ENCODE measurements at places on chromosomes 12 and 14.

- no peak for DNase-seq
These were observed 2.1 kb downstream of the CATSPERB start for GRCh38 chr14:91729756-91730155.

DNA sequence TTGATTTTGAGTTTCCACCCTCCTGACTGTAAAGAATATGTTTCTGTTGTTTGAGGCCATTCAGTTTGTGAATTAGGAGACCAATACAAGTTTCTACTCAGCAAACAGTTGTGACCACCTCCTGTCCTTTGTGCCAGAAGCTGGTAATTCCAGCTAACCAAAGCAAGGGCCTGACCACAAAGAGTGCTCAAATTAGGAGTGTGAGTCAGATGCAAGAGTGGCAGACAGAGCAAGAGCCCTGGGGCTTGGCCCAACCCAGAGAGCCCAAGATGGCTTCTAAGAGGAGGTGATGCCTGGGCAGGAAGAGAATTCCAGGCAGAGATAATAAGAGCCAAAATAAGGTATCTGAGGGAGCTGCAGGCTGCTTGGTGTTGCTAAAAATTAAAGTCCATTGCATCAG, 77.7 kb upstream of the C14orf132 start:
- DNase-seq, result no peak

- no peak for DNase-seq
These were observed 20.4 kb upstream of the SMOC1 start for GRCh38 chr14:69858801-69859200.

GRCh38 chr12:75390156-75390898, 562 bp upstream of the GLIPR1L2 start:
- no peak for DNase-seq

DNA sequence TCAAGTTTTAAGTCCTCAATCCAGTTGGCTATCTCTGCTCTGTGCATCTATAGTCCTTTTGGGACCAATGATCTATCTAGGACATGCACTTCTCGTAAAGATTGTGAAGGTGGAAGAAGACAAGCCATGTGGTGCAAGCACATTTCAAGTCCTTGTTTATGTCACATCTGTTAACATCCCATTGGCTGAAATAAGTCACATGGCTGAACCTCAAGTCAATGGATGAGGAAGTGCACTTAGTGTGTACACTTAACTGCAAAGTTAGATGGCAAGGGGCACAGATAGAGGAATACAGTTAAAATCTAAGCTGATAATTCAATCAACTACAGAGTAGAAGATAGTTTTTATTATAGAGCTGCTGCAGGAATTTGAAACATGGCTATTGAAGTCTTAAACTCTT, 362.8 kb upstream of the TBX3 start:
- no peak for DNase-seq

- DNase-seq, result no peak
These were observed 729.5 kb upstream of the LMO3 start for GRCh38 chr12:17335487-17335886.

DNA sequence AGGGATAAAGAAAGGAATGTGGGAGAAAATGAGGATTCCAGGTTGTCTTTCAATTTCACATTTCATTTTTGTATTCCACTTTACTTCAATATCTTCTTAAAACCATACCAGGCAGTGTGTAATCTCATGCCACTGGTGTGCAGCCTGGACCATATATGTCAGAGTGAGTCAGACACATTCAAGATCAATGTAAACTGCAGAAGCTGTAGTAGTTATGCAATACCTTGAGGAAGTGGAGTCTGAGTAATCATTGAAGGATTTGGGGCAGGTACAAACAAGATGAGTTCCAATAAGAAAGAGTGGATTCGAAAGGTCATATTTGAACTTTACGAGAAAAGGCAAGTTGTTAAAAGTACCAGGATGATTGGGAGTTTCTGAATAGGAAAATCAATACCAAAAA, 14.1 kb downstream of the PLCZ1 start:
- no peak for DNase-seq

DNA sequence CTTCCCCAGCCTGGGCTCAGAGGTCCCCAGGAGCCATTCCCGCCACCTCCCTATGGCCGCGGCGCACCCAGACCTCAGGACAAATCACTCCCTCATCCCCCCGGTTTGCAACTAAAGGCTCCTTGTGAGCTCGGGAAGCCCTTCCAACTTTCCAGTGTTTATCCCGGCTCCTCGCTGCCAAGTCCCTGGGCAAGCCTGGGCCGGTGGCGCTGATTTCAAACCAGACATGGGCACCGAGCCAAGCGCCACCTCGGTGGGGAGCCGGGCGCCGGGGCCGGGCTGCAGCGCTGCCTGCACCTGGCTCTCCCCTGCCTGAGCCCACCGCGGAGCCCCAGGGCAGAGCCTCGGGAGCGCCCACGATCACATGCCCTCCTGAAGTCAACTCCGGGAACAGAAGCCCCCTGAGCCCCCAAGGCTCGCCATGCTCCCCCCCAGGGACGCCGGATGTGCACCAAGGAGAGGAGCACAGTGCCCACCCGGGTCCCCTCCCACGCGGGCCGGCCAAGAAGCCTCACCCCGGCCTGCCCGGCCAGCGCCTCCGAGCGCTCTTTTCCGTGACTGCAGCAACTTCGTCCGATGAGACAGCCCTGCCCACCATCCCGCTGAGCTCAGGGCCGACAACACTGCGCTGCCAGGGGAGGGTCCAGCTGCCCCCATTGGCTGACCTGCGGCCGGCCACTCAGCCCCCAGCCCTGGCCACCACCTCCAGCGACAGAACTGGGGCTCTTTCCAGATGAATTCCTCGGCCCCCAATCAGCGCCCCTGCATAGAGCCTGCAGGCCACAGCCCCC, 50.0 kb downstream of the NCOR2 start:
- DNase-seq, result no peak

- DNase-seq, result no peak
These were observed 1510.3 kb upstream of the SEL1L start for GRCh38 chr14:83044001-83044400.

- DNase-seq, result no peak
These were observed 35.2 kb downstream of the TDG start for GRCh38 chr12:104000807-104001434.

DNA sequence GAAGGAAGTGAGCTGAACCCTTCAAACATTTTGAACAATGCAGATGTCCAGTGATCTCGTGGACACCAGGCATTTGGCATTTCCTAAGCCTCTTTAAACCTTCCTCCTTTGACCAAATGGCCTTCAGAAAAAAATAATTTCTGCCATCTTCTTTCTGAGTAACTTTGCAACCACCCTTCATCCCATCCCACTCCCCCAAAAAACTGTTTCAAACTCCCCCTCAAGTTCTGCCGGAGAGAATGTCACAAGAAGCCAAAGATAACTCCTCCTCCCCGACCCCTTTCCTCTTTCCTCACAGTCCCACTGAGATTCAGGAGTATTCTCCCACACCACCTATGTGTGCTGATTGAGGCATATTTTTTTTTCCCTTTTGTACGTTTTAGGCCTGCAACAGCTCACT, 1.7 kb downstream of the KSR2 start:
- DNase-seq, result no peak

GRCh38 chr12:16449459-16449858, 102.0 kb downstream of the MGST1 start:
- no peak for DNase-seq

DNA sequence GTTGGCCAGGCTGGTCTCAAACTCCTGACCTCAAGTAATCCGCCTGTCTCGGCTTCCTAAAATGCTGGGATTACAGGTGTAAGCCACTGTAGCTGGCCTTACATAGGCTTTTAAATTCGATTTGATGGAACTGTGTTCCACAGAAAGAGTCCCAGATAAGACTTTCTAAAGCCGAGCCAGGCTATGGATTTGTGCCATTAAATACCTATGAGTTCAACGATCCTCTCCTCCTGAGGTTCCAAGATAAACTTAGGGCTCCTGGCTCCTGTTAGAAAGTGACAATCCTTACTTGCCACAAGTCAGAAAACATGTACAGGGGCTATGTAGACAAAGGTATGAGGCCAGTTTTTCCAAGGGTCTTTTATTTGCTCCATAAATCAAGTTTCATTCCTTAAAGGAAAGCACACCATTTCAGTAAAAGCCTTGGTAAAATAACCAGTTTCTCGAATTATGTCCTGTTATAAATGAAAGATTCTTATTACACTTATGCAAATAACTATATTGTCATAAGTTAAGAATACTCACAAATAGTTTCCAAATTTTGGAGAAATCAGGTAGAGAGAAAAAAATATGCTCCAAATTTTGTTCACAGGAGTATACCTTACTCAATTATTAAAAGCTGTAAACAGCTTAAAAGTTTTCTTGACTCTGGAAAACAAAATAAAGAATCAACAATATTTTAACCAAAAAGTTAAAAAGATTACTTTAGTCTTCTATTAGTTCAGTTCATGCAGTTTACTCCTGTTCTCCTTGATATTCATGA, 36.1 kb upstream of the LRRK2 start:
- no peak for DNase-seq

DNA sequence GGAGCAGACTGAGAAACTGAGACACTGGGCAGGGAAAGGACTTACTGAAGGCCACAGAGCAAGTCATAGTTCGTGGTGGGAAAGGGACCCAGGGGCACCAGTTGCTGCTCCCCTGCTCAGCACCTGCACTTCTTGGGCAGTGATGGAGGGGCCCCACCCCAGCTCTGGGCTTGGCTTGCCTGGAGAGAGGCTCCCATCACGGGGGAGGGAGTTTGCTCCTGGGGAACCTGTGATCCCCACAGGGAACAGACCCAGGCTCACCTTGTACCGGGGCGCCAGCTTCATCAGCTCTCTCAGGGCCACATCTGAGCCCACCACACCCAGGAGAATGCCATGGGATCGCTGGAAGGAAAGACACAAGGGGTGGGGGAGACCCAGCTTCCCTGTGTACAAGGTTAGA, 39.8 kb downstream of the CACNA2D4 start:
- no peak for DNase-seq

DNA sequence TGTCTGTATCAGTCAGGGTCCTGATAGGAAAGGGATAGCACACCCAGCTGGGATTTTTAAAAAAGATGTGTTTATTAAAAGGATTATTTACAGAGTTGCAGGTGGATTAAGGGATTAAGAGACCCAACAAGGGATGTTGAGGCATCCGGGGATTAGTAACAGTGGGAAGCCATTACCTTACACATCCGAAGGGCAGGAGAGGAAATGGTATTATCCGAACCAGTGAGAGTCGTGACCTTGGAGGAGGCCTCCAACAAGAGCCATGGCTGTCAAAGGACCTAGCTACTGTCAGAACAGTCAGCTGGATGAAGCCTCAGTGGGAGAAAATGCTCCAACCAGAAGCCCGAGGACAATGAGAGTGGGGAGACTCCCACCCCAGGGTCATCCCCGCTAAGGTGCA, 146.3 kb upstream of the KRAS start:
- DNase-seq, result no peak

DNA sequence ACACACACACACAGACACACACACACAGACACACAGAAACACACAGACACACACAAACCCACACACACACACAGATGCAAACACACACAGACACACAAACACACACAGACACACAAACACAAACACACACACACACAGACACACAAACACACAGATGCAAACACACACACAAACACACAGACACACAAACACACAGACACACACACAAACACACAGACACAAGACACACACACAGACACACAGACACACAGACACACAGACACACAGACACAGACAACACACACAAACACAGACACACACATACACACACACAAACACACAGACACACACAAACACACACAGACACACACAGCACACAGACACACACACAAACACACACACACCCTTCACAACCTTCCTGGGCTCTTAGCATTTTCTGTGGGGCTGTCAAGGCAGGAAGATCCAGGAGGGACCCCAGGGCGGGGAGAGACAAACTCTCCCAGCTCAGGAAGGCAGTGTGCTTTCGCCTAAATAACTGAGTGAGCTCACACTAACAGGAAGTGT, 24.2 kb upstream of the INF2 start:
- no peak for DNase-seq

GRCh38 chr12:127282786-127283565, 984.0 kb upstream of the TMEM132C start:
- DNase-seq, result no peak

DNA sequence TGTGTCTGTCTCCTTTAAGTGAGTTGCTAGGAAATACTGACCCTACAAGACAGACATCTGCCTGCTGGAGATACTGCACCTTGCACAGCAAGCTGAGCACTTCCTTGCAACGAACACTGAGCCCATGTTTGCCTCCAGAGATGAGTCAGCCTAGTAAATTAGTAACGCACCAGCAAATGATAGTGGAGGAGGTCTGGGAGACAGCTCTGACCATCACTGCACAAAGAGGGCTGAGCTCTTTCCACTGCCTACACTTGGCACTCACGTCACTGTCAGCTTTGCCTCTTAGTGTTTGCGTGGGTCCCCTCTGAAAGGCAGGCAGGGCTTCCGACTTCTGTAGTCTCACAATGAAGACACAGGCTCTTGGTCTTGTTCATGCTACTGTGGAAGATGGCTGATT, 109.0 kb downstream of the APAF1 start:
- DNase-seq, result no peak

- DNase-seq, result no peak
These were observed 36.1 kb upstream of the EVL start for GRCh38 chr14:100028990-100029677.

- no peak for DNase-seq
These were observed 18.8 kb upstream of the RCOR1 start for GRCh38 chr14:102573591-102574046.

GRCh38 chr14:45144658-45145057, 8.9 kb downstream of the FANCM start:
- no peak for DNase-seq

GRCh38 chr14:104284107-104284592, 145.8 kb downstream of the KIF26A start:
- no peak for DNase-seq

GRCh38 chr14:46985529-46986380, 334.2 kb upstream of the RPL10L start:
- no peak for DNase-seq

GRCh38 chr12:102438047-102438826, 42.1 kb downstream of the IGF1 start:
- no peak for DNase-seq

DNA sequence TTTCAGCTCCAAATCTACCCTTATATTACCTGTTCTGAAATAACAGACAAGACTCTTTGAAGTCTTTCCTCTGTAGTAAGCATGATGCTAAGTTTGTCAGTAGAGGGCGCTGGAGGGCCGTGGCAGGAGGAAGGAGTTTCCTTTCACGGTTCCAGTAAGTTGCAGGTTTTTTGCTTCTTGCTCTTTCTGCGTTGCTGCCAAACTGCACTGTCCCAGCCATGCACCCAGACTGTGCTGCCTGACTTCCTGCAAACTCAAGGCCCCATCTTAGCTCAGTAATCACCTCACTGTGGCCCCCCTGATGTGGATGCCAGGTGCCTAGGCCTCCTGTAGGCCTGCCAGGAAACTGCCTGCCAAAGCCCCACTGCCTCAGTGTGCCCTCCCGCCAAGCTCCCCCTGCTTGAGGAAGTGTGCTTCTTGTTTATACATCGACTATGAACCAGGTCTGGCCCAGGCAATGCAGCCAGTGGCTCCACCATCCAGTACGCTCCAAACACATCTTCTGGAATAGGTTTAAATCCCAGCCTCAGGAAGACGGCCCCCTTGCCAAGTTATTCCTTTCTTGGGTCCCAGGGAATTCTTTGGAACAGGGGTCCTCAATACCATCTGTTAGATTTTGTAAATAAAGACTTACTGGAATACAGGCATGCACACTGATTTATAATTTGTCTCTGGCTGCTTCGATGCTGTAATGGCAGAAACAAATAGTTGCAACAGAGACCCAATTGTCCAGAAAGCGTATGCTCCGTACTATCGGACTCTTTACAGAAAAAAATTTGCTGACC, 193.7 kb upstream of the LRIG3 start:
- no peak for DNase-seq

Measured in CD8-positive, alpha-beta memory T cell (primary cell).